ENCODE measurements at places on chromosomes 2 and 18.

DNA sequence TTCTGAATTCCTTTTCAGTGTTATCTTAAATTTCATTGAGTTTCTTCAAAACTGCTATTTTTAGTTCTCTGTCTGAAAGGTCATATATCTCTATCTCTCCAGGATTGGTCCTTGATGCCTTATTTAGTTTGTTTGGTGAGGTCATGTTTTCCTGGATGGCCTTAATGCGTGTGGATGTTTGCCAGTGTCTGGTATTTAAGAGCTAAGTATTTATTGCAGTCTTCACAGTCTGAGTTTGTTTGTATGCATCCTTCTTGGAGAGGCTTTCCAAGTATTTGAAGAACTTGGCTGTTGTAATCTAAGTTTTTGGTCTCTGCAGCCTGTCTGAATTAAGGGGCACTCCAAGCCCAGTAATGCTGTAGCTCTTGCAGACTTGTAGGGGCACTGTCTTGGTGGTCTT lies 249.3 kb downstream of the ZNF385B start:
- no peak for DNase-seq

DNA sequence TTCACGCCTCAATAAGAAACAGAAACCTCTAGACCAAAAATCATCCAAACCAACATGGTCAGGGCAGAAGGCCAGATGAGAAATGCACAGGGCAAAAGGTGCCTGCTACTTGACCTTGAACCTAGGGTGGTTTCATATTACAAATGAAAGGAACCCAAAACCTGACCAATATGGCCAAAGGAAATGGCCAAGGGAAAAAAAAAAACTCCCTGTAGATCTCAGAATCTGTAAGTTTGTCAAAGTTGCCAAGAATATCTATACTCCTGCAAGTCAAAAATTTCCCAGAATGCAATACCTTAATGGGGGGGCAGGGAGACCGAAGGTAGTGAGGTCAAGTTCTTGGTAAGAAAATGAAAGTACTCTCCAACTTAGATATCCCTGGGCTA lies 47.2 kb downstream of the HIBCH start:
- no peak for DNase-seq

- DNase-seq: no peak
Measured at GRCh38 chr2:160354677-160355076, 138.9 kb downstream of the RBMS1 start.

DNA sequence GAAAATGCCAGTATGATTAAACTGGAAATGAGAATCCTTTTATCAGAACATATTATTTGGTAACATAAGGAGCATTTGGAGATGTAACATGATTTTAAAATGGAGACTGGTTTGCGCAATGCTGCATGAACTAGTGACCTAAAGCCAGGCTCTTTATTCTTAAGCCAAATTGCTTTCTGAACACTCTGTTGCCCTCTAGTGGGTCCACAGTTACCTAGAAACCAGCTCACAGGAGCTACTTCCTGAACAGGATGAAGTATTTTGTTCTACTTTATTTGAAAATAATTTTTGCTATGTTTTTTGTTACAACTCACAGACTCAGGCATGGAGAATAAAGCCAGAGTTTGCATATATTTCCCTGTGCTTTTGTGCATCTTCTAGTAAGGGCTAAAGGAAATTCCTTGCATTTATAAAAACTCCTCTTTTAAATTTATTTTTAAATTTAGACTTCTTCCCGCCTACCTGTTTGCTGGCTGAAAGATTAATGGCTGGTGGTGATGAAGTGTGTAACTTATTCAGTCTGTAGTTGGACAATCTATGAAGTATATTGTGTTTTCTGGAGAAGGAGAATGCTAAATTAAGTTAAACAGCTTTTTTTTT lies 146.7 kb downstream of the PARD3B start:
- no peak for DNase-seq

GRCh38 chr2:196160101-196160500 lies 11.3 kb downstream of the STK17B start:
- DNase-seq: peak; percentile 58

- DNase-seq: no peak
Measured at GRCh38 chr2:112658839-112659667, 13.3 kb downstream of the SLC20A1 start.

- peak; percentile 54 for DNase-seq
Measured at GRCh38 chr2:134207589-134208209, 46.2 kb upstream of the MGAT5 start.

GRCh38 chr2:147137711-147138110 lies 707.1 kb upstream of the ACVR2A start:
- DNase-seq: no peak

DNA sequence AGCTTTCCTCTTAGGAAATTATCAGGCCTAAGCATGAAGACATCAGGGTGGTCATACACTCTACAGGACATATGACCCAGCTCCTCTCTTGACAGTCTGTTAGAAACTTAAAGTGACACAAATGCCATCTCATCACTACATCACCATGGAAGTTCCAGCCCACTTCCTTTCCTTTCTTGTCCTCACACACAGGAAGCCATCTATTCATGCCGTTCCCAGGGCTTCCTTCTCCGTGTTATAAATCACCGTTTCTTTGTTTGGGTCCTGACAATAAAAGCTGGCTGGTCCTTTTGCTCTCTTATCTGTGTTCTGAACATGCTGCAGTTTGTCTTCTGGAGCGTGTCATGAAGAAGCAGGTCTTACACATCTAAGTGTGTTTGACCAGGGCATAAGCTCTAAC lies 692.1 kb upstream of the CELF4 start:
- no peak for DNase-seq

- no peak for DNase-seq
Measured at GRCh38 chr2:189824694-189825396, 40.6 kb downstream of the PMS1 start.

- DNase-seq: no peak
Measured at GRCh38 chr2:203501873-203502272, 33.2 kb downstream of the RAPH1 start.

- DNase-seq: no peak
Measured at GRCh38 chr2:60484133-60484645, 69.3 kb downstream of the BCL11A start.

- DNase-seq: peak; percentile 10
Measured at GRCh38 chr2:15316370-15316814, 244.7 kb downstream of the NBAS start.

DNA sequence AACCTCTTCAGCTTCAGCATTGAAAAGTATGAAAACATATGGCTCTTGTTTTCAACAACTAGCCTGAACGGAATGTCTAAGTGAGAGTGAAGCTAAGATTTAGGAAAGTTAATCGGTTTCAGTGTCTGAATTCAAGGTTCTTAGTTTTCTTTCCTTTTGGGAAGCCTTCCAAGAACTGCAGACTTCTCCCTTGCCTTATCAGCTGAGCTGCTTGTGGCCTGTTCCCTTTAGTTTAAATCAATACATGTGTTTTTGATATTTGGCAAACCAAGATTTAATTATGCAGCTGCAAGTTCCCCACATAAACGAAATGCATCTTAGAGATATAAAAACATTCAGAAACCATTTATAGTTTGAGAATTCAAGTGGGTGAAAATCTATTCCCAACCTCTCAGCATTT lies 274.3 kb upstream of the NRP2 start:
- DNase-seq: no peak

- DNase-seq: no peak
Measured at GRCh38 chr2:65159906-65160305, 30.0 kb upstream of the RAB1A start.
